ENCODE measurements at places on chromosomes 16 and 17.

DNA sequence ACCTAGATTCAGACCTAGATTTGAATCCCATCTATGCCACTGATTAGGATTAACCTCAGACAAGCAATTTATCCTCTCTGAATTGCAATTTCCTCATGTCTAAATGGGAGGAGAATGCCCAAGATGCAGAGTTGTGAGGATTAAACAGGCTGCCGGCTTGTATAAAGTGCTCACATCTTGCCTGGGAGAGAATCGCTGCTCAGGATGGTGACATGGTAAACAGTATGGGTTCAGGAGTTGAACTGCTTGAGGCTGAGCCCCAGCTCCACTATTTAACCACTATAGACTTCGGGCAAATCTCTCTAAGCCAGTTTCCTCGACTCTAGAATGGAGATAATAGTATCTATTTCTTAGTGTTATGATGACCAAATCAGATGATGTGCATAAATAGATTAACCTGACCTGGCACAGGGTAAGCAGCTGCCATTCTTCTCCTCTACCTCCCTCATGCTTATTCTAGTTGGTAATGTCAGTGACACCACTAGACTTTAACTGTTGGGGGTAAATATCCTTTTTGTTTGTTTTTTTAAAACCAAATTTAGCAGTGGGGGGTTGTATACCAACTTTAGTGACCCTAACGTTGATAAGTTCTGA lies 732 bp upstream of the RPL27 start:
- peak overlapping the region; percentile 99 for H3K4me3 ChIP-seq
- no peaks in the 10 kb centered on the region for H3K27me3 ChIP-seq
- H3K4me1 ChIP-seq, result peaks cover 16% of the 10 kb centered on the region
- no peak for DNase-seq
- peak overlapping the region; percentile 99 for H3K27ac ChIP-seq
- peaks cover 13% of the 10 kb centered on the region for H3K36me3 ChIP-seq

DNA sequence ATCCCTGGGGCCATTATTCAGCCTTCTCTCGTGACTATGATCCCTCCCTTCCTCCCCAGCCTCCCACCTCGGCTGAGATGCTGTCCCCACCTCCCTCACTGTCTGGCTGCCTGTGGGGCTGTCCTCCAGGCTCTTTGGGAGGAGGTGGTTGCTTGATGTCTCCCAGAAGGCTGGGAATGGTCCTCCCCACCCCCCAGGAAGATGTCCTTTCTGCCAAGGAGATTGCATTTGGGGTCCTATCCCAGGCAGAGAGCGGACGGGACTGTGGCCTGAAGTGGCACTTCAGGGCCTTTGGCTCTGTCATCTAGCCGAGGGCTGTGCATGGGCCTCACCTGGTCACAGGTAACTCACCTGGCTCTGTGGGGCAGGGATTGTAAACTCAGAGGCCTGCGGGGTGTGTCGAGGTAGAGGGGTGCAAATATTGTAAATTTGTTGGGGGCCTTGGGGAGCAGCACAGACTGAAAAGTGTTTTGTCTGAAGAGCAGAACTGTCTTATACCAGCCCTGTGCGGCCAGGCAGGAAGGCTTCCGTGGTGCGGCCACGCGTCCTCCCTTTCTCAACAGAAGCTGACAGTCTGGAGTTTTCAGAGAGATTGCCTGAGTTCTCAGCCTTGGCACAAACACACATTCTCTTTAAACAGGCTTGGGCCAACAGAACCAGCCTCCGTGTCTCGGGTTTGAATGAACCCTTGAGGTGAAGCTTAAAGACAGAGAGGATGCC lies 177.9 kb downstream of the SEC14L1 start:
- H3K36me3 ChIP-seq, result no peaks in the 10 kb centered on the region
- peak overlapping the region; percentile 98 for H3K27ac ChIP-seq
- H3K4me3 ChIP-seq, result no peak overlapping the region
- no peak for DNase-seq
- H3K27me3 ChIP-seq, result no peaks in the 10 kb centered on the region

DNA sequence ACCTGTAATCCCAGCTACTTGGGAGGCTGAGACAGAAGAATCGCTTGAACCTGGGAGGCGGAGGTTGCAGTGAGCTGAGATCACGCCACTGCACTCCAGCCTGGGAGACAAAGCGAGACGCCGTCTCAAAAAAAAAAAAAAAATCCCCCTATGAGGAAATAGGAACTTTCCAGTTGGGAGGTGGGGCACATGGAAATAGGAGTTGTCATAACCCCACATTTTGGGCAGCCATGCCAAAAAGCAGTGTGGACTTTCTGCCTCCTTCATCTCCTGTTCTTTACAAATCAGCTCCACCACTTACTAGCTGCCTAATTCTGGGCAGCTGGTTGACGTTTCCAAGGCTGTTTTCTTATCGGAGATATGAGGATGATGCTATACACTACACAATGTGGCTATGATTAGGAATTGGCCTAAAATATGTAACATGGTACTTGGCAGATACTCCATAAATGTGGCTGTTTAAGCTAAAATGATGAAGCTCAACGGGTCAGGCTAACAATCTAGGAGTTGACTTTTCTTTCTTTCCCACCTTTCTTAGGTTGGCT lies 21.5 kb upstream of the CCL5 start:
- DNase-seq, result no peak
- H3K27me3 ChIP-seq, result peaks cover 3% of the 10 kb centered on the region
- no peaks in the 10 kb centered on the region for H3K36me3 ChIP-seq
- H3K4me3 ChIP-seq, result no peak overlapping the region
- H3K27ac ChIP-seq, result peak overlapping the region; percentile 70

DNA sequence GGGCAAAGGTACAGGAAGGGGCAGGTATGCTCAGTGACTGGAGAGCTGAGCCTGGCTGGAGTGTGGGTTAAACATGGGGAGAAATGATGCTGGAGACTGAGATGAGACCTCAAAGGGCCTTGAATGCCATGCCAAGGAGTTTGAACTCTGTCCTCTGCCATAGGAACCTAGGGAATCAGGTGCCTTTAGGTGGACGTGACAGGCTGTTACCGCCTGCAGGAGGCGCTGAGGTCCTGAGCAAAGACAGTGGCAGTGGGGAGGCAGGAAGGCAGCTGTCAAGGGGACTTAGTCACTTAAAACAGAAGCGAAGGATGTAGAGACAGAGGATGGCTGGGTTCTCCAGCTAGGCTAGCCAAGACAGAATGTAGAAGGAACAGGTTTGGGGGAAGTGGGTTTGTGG lies 9.1 kb downstream of the PSMB3 start:
- H3K4me3 ChIP-seq, result no peak overlapping the region
- no peak for DNase-seq
- peak overlapping the region; percentile 69 for H3K27ac ChIP-seq
- no peaks in the 10 kb centered on the region for H3K4me1 ChIP-seq

- H3K36me3 ChIP-seq, result no peaks in the 10 kb centered on the region
- peaks cover 15% of the 10 kb centered on the region for H3K27me3 ChIP-seq
- no peaks in the 10 kb centered on the region for H3K4me1 ChIP-seq
- H3K4me3 ChIP-seq, result no peak overlapping the region
Observed at GRCh38 chr17:56629531-56630075, 36.1 kb downstream of the NOG start.

DNA sequence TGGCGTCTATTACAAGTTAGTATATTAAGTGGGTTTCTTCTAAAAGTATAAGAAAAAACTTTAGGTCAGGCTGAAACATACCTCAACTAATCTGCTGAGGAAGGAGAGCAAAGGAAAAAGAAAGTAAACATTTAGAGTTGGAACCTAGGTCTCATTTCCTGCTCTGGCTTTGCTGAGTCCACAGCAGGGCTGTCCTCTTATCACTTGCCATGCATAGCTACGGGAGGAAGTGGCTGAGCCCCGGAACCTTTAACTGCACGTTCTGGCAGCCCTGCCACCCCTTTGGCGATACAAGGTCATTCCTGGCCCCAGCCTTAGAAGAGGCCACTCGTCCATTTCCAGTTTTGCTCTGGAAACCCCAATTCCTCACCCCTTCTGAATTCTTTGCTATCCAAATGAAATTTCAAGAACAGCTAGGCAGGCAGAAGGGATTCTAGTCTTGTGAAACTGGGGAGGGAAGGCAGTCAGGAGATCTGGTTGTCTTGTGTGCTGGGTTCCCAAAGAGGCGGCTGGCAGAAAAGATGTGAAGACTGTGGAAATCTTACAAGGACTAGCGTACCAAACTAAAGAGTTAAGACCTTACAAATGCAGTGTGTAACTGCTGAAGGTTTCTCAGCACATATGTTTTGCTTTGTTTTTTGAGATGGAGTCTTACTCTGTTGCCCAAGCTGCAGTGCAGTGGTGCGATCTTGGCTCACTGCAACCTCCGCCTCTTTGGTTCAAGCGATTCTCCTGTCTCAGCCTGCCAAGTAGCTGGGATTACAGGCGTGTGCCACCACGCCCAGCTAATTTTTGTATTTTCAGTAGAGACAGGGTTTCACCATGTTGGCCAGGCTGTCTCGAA lies 19.1 kb downstream of the WIPI1 start:
- no peak for DNase-seq
- H3K36me3 ChIP-seq, result peaks cover 5% of the 10 kb centered on the region
- peaks cover 36% of the 10 kb centered on the region for H3K4me1 ChIP-seq
- H3K27ac ChIP-seq, result peak overlapping the region; percentile 18
- no peaks in the 10 kb centered on the region for H3K27me3 ChIP-seq

DNA sequence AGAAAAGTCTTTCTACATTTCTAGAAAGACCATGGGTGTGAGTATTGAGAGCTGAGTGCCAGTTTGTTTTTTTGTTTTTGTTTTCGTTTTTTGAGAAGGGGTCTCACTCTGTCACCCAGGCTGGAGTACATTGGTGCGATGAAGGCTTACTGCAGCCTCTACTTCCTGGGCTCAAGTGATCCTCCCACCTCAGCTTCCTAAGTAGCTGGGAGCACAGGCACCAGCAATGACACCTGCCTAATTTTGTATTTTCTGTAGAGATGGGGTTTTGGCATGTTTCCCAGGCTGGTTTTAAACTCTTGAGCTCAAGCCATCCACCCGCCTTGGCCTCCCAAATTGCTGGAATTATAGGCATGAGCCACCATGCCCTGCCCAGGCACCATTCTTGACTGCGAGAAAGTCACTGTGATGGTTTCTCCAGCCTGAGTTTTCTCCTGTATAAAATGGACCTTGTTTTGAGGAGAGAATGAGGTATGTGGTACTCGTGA lies 673.8 kb downstream of the MAF start:
- DNase-seq, result no peak
- peaks cover 18% of the 10 kb centered on the region for H3K4me1 ChIP-seq
- no peaks in the 10 kb centered on the region for H3K36me3 ChIP-seq
- H3K4me3 ChIP-seq, result no peak overlapping the region
- peaks cover 4% of the 10 kb centered on the region for H3K27me3 ChIP-seq
- H3K27ac ChIP-seq, result no peak overlapping the region

DNA sequence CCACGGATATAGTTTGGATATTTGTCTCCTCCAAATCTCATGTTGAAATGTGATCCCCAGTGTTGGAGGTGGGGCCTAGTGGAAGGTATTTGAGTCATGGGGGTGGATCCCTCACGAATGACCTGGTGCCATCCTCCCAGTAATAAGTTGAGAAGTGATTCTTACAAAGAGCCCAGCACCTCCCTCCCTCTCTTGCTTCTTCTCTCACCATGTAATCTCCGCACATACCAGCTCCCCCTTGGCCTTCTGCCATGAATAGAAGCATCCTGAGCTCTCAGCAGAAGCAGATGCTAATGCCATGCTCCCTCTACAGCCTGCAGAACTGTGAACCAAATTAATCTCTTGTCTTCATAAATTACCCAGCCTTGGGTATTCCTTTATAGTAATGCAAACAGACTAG lies 41.9 kb upstream of the RBBP6 start:
- H3K36me3 ChIP-seq, result no peaks in the 10 kb centered on the region
- peaks cover 24% of the 10 kb centered on the region for H3K27me3 ChIP-seq
- no peak for DNase-seq
- no peak overlapping the region for H3K4me3 ChIP-seq

DNA sequence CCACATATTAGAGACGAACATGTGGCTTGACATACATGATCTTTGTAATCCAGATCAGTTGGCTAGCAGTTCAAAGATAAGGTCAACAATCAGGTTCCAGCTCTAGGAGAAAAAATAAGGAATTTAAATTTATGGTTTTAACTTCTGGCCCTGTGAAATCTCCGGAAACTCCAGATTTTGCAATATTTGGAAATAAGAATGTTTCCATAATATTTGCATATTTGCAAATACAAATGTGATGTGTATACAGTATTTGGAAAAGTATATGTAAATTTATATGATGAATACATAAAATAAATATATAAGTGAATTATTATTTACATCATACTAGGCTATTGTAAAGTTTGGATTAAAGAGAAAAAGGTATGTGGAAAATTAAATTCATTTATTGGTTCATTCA lies 97.1 kb downstream of the KCNJ2 start:
- no peaks in the 10 kb centered on the region for H3K4me1 ChIP-seq
- H3K27ac ChIP-seq, result no peak overlapping the region
- H3K36me3 ChIP-seq, result no peaks in the 10 kb centered on the region
- no peaks in the 10 kb centered on the region for H3K27me3 ChIP-seq
- no peak for DNase-seq

DNA sequence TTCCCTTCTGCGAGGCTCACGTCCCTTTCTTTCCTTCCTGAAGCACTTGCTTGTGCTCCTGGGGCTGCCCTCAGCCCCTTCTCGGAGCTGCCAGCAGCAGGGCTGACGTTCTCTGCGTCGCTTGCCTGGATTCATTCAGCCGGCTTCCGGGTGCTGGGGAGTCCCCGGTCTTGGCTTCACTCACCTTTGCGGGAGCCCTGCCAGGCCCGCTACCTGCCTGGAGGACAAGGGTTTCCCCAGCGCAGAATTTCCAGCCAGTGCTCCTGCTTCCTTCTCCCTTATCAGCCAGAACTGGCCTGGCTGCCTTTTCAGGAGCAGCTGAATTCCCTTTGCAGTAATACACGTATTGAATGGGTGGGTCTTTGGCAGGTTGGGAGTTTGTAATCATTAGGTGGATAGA lies 22.1 kb upstream of the IL17C start:
- no peak for DNase-seq
- H3K4me1 ChIP-seq, result peaks cover 20% of the 10 kb centered on the region
- peak overlapping the region; percentile 18 for H3K27ac ChIP-seq
- no peak overlapping the region for H3K4me3 ChIP-seq
- peaks cover 8% of the 10 kb centered on the region for H3K36me3 ChIP-seq
- no peaks in the 10 kb centered on the region for H3K27me3 ChIP-seq

DNA sequence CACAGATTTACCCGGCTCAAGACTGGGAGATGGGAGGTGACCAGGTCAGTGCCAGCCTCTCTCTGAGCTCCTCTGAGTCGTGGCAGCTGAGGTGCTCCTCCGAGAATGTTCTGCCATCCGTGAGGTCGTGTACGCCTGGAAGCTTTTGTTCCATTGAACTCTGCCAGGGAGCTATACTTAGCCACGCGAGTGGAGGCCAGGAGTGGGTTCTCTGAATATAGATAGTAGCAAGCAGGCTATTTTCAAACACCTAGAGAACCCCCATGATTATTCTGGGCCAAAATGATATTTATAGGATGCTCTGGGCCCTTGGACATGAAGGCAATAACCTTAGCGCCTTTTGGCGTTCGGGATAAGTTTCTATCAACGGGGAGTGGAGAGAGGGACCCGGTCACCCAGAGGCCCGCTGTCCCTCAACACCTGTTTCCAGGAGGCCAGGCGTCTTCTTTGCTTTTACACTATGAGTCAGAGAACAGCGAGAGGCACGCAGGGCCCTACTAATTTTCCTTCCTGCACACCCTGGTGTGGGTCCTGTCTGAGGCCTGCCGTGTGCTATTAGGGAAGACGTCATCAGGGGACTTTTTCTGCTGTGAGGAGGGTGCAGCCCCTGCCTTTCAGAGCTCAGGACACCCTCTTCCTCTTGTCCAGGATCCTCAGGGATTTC lies 11.0 kb upstream of the MVD start:
- DNase-seq, result no peak
- no peaks in the 10 kb centered on the region for H3K36me3 ChIP-seq
- H3K27ac ChIP-seq, result no peak overlapping the region
- no peak overlapping the region for H3K4me3 ChIP-seq

GRCh38 chr16:72284042-72284789 lies 112.3 kb upstream of the PMFBP1 start:
- no peaks in the 10 kb centered on the region for H3K36me3 ChIP-seq
- H3K27me3 ChIP-seq, result no peaks in the 10 kb centered on the region
- peaks cover 5% of the 10 kb centered on the region for H3K4me1 ChIP-seq
- H3K27ac ChIP-seq, result peak overlapping the region; percentile 80
- DNase-seq, result no peak
- H3K4me3 ChIP-seq, result peak overlapping the region; percentile 37

Data from type B pancreatic cell (in vitro differentiated cells).